Posterior cingulate gyrus (tissue), 11 donors: ENCODE measurements at places on chromosomes 3 and 15.

GRCh38 chr3:160471892-160472291 lies 22.3 kb upstream of the TRIM59 start:
- no peak for DNase-seq

DNA sequence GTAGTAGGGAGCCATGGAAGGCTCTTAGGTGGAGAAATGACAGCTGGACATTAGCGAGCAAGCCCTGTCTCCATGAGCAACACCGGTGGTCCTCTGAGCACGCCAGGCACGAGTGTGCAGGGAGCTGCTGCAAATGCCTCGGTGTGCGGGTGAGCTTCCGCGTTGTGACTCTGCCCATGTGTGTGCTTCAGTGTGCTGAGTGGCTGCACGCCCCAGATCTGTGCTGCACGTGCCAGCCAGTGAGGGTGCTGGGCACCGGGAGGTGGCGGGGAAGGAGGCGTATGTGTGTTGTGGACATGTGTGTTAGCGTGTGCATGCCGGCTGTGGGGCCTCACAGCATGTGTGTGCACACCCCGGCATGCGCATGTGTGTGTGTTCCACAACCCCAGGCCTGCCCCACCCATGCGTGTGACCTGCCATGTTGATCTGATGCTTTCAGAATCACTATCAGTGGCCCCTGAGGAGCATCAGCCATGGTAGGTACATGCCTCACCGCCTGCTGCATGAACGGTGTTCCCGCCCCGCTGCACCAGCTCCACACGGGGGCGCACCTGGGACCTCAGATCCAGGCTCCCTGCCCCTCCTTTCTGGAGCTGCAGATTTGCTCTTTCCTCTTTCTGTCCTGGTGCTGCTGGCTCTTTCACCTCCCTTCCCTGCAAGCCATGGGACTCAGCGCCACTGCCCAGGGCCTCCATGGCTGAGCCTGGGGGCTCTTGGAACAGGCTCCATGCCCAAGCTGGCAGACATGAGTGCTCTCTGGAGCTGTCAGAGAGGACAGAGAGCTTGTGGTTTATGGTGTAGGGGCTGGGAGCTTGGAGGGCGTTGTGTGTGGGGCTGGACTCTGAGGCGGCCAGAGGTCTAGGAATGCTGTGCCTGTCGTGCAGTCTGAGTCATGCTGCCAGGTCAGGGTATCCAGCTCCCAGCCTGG lies 169.4 kb downstream of the TBC1D2B start:
- DNase-seq = no peak

DNA sequence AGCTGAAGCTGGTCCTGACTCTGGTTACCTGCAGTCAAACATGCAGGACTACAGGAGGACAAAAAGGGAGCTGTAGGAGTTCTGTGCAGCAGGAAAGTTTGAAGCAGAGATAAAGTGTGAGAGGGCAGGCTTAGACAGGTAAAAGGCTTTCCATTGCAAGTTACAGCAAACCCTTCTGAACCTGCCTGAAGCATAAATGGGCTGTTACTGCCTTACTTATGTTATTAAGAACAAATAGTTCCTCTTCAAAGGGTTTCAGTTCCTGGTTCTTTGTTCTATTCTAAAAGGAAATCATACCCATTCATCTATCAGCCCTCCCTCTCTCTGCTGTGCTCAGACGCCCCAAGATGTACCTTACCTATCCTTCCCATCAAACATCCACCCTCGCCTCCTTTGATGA lies 52.4 kb upstream of the CACNA2D3 start:
- DNase-seq = no peak

DNA sequence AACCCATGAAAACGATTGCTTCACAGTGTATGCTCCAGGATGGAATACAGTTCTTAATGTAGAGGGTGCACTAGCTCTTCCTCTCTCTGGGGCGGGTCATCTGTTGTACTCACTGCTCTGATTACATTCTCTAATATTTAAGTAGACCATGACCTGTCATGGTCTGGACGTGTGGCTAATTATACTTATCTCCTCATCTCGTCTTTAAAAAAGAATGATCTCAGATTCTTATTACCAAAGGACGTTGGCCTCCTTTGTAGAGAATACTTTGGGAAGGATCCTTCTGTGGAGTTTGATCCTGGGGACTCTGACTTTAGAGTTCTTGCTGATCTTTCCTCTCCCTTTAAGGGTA lies 48.4 kb upstream of the TRAK1 start:
- no peak for DNase-seq

DNA sequence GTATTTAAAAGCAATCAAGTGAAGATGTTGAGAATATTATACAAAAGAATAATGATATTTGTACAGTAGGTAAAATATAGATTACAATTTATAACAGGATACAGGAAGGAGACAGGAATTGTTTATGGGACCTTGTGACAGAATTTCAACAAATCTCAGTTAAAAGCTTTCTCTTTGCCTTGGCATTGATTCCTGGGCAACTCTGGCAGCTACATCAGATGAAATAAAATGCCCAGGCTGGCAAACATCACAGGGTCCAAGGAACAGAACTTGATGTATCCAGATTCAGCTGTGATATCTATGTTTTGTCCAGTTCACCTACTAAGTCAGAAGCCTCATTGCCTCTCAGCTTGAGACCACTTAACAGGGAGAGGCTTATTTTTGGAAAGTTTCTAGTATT lies 473.1 kb downstream of the MCTP2 start:
- DNase-seq = no peak

GRCh38 chr3:169759256-169759655 lies 5.6 kb downstream of the TERC start:
- no peak for DNase-seq

GRCh38 chr15:69039516-69040225 lies 25.2 kb downstream of the NOX5 start:
- DNase-seq = no peak

DNA sequence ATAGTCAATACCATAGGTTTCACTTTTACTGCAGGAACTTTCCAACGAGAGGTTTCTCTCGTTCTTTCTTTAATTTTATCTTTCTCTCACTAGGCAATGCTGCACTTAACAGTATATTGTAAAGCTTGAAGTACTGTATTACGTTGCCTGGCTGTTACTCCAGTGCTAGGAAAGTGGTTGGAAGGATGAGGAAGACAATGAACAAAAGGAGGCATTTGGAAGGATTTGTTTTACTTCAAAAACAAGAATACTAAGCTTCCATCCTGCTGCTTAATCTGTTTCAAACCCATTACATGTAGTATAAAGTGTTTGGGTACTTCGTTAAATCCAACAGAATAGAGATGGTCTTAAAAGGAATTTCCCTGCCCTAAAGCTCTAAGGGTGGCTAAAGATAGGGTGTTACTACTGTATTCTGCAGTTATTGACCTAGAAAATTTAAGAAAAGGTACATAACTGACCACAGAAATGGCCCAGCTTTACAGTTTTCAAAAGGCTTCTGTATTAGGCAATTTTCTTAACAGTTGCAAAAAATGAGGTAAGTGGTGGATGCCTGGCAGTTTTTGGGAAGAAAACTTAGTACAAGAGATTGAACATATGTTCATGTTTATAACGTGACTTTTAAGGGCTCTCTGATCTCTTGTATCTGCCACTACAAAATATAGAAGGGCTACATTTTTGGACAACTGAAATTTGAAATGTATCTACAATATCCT lies 785 bp upstream of the IFT57 start:
- no peak for DNase-seq

DNA sequence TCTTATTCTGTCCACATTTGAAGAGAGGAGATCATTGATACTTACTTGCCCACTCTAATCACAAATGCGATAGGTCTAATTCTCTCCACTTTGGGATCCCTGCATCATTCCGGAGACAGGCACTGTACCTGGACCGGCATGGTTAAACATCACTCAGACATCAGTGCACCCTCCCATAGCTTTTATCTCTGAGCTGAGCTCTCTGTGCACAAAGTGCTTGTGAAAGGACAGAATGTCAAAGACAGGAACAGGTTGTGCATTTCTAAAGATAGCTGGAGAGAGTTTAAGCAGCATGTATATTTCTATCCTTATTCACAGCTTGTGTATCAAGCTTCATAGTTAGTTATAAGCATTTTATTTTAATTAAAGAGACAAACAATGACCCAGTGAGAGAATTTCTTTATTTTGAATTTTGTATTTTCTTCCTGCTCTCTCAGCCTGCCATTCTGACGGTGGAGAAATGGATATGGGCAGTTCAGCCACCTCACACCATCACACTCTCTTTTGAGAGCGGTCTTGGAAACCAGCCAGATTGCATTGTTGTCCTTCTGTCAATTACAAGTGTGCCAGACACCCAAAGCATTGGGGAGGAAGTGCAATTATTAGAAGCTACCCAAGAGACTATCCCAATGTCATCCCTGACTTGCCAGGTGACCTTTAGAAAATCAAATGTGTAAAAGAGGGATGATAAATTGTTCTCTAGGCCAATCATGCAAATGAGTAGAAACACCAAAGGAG lies 65.2 kb upstream of the CHL1 start:
- DNase-seq = no peak

DNA sequence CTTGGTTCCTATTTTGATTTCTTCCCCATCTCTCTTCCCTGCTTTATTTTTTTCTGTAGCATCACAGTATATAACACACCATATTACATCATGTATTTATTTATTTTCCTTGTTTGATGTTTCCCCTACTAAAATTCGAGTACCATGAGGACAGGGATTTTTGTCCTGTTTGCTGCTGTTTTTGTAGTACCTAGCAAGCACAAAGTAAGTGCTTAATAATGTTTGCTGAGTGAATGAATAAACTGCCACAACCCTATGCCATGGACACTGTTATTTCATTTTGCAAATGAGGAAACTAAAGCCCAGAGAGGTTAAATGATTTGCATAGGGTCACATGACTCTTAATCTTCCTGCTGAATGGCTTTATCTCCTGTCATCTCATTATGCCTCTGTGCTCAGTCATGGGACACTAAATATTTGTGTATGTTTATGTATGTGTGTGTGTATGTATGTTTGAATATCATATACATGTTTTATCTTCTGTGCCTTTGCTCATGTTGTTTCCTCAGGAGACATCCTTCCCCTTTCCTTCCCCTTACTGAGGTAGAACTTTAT lies 26.1 kb upstream of the MGA start:
- DNase-seq = no peak

DNA sequence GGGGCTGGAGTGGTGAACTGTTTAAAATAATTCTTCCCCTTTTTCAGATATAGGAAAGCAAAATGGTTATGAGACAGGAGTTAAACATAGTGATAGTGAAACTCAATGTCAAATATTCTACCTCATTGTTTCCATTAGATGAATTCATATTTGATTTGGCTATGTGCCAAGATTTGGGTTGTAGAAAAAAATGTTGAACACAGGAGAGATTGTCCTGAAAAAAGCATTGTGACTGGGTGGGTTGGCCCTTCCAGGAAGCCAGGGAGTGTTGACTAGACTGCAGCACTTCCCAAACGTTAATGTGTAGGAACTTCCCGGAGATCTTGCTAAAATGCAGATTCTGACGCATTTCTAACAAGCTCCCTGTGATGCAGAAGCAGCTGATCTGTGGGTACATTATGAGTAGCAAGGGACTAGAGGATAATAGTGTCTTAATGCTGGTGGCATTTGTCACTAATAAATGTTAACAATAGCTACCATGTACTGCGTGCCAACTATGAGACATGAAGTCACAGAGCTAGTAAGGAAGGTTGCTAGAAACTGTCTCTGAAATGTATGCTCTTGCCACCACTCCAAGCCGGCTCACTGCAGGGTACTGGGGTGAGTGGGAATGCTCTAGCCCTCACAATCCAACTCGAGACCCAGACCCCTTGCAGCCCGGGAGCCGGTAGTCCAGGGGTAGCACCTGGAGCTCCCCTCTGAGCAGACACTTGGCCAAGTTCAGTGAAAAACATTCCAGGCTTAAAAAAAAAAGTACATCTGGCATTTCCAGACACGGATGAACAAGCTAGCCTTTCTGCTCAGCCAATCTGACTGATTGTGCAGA lies 120.6 kb downstream of the CD47 start:
- no peak for DNase-seq

DNA sequence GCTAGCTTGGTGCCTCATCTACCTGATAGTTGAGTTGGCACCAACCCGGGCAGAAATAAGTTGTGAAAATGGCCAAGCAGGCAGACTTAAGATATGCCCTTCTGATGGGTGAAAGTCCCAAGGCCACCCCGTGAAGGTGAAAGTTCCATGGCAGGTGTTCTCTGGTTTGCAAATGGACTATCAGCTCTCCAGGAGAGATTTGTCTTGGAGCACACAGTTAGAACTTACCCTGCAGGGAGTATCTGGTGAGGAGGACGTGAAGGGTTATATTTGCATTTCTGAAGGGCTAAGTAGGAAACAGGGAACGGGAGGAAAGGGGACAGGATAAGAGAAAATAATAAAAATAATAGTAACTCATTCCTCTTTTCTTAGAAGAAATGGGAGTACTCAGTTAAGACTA lies 220.5 kb downstream of the TP63 start:
- DNase-seq = no peak

DNA sequence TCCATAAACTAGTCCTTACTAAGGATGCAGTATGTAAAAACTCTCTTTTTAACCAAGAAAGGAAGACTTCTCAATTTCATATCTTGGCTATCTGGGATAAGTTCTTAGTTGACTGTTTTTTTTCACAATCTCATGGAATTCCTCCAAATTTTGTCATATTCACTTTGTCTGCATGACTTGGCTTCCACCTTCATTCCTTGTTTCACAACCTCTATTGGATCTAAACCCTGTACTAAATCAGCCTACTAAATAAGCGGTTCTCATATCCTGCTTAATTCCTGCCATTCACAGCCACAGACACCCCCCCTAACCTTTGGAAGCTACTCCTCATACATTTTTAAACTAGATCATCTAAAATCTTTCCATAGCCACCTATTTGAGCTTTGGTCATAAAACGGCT lies 370.6 kb upstream of the NAALADL2 start:
- no peak for DNase-seq

GRCh38 chr3:194120789-194121770 lies 14.9 kb upstream of the HES1 start:
- no peak for DNase-seq

DNA sequence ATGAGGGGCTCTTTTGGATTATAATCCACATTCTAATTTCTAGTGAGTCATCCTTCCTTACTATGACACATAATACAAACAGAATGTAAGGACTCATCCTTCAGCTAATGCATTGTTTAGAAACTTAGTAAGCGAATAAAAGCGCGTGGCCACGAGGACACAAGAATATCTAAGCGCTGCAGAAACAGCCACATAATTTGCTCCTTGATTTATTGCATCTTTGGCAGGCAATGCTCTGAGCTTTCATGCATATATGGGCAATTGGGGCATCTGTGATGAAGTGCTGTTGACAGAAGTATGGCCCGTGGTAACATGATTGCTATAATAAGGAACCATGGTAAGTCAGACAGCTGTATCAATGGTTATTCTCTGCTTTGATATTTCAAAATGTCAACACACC lies 191.3 kb upstream of the ZNF385D start:
- no peak for DNase-seq

GRCh38 chr3:94739420-94739819 lies 676.6 kb downstream of the NSUN3 start:
- no peak for DNase-seq

DNA sequence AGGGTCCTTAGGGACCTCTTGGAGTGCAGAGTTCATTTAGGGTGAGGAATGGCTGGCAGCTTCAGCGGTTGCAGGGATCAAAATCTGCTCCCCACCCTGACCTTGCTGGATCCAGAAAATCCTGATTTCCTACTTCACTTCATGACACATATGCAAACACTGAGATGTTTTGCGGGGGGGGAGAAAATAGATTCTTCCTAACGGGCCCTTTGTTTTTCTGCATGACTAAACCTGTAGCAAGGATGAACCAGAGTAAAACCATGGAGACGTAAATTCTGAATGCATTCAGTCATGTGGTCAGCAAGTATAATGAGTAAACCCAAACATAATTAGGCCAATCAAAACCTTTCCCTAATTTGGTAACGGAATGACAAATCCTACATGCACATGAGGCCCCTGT lies 20.0 kb upstream of the RBP1 start:
- DNase-seq = no peak
